Activated CD4-positive, alpha-beta T cell treated with anti-CD3 and anti-CD28 coated beads for 24 hours (primary cell): ENCODE measurements at places on chromosomes 2 and 18.

GRCh38 chr2:216002693-216003092 lies 10.7 kb downstream of the MREG start:
- no peak for DNase-seq

- no peak for DNase-seq
Observed at GRCh38 chr2:100814453-100814852, 5.5 kb upstream of the NPAS2 start.

DNA sequence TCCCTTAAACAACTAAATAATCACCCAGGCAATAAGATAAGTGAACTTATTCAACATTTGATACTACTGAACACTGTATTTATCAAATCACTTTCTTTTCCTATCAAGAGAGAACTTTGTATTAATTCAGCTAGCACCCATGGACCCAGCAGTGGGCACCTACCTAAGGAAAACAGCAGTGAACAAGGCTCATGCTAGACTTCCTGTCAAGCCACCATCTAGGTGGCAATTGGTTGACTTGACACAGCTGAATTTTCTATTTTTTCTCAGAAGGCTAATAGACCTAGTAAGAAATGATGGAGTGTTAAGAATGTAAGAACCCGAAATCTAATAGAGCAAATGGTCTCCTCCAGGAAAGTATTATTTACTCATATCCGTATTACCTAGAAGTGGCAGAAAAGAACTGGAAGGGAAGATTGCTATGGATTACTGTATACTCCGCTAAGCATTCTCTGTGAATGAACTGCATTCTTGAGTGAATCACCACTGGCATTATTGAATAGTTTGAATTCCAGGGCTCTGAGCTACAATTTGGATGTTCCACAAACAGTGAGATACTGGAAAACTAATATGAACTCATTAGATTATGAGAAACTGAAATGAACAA lies 988.2 kb upstream of the CDH2 start:
- no peak for DNase-seq

GRCh38 chr2:146867477-146867986 lies 977.3 kb upstream of the ACVR2A start:
- DNase-seq = no peak

- DNase-seq = no peak
Observed at GRCh38 chr2:20054119-20054518, 2.7 kb upstream of the LAPTM4A start.

GRCh38 chr18:79869591-79870300 lies 72.0 kb downstream of the KCNG2 start:
- no peak for DNase-seq

DNA sequence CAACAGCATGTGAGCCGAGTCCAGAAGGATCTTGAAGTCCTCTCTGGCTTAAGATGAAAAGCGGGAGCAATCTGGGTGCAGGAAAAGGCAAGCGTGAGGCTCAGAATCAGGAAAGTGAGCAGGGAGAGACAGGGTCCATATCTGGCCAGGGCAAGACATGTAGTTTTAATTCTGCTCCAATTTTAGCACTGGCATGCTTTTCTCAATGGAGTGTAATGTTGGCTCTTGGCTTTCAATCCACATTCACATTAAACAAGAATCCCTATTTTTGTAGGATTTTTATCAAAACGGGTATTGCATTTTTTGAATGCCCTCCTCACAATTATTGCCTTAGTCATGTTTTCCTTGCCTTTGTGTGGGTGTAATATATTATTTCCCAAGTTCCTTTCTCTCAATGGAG lies 6.0 kb downstream of the SPATA3 start:
- DNase-seq = no peak

DNA sequence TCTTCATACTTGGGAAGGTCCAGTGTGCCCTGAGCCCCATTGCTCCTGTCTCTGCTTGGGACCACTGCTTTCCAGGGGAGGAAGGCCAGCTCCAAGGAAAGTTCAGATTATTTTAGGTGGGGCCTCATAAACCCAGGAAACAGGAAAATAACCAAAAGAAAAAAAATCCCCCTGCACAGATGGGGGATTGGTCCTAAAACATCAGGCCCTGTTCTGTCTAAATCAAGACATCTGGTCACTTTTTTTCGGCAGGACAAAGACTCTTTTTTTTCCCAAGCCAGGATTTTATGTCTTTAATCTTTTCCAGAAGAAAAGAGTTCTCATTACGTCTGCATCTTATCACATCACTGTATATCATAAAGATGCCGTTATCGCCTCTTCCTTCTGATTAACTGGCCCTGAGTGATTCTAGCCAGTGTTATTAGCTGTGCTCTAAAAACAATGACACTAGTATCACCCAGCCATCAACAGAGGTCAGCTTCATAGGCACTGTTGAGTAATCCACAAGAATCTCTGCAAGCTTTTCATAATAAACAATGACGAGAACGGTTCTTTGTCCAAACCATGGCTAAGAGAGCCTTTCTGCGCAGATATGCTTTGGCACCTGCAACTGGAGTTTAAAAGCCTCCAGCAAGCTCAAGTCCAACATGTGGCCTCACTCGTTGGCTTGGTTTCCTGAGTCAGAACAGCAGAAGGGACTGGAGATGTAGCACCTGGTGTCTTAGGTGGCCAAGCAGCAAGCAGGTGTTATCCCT lies 138.2 kb downstream of the VAPA start:
- DNase-seq = no peak

GRCh38 chr2:222057347-222058073 lies 241.3 kb downstream of the PAX3 start:
- no peak for DNase-seq

GRCh38 chr2:175585496-175585895 lies 404.0 kb upstream of the ATP5MC3 start:
- no peak for DNase-seq

DNA sequence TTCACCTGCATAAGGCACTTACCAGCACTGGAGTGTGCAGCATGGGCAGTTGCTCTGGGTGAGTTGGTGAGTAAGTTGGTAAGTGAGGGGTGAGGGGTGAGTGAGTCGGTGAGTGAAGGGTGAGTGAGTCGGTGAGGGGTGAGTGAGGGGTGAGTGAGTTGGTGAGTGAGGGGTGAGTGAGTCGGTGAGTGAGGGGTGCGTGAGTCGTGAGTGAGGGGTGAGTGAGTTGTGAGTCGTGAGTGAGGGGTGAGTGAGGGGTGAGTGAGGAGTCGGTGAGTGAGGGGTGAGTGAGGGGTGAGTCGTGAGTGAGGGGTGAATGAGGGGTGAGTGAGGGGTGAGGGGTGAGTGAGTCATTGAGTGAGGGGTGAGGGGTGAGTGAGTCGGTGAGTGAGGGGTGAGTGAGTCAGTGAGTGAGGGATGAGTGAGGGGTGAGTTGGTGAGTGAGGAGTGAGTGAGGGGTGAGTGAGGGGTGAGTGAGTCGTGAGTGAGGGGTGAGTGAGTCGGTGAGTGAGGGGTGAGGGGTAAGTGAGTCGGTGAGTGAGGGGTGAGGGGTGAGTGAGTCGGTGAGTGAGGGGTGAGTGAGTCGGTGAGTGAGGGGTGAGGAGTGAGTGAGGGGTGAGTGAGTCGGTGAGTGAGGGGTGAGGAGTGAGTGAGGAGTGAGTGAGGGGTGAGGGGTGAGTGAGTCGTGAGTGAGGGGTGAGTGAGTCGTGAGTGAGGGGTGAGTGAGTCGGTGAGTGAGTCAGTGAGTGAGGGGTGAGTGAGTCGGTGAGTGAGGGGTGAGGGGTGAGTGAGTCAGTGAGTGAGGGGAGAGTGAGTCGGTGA lies 17.1 kb downstream of the THAP4 start:
- no peak for DNase-seq

DNA sequence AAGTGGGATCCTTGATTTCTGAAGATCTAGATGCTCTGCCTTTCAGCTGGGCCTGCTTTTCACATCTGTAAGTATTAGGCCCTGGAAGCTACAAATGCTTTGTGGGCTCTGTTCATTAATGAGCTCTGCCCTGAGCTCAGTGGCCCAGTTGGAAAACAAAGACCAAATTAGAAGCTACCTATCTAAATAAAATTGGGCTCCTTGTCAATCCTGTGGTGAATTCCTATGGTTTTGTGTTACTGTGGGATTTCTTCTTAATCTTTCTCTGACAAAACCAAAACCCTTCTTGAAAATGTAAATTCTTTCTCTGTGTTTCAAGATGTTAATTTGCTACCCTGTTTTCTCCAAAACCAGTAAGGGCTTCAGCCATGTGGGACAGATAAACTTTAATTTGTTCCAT lies 219.0 kb upstream of the HS6ST1 start:
- DNase-seq = no peak

- no peak for DNase-seq
Observed at GRCh38 chr2:198863655-198864054, 594.1 kb downstream of the SATB2 start.

- no peak for DNase-seq
Observed at GRCh38 chr2:85255813-85256594, 71.8 kb downstream of the TGOLN2 start.

- DNase-seq = no peak
Observed at GRCh38 chr18:64718808-64719207, 569.9 kb upstream of the LINC00305 start.

- DNase-seq = no peak
Observed at GRCh38 chr2:98346311-98347236, at the start of gene CNGA3. TSS of gene CNGA3 (plus strand) at chr2:98346456. CDS start at chr2:98369976, 23,520 bp downstream.

GRCh38 chr2:665340-666073 lies 11.7 kb downstream of the TMEM18 start:
- DNase-seq = no peak

DNA sequence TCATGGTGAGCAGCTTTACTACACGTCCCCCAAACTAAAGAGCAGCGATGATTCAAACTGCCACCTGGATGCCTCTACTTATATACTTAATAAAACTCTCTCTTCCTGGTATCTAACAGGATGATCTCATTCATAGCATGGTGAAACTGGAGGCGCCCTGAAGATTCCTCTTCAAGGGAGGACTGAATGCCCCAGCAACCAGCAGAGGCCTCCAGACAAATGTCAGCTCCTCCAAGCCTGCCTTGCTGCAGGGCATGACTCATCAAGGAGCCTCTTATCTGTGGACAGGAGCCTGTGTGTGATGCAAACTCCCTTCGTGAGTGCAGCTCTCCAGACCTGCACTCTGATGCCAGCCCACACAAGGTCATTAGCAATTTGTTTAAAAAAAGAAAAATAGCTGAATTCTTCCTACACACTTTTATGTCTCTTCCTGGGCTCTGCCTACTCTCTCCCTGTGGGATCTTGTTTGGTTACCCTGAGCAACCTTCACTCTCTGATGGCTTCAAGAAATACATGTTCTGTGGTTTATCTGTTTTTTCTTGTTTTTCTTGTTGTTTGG lies 30.2 kb downstream of the LONRF2 start:
- DNase-seq = peak; percentile 14

GRCh38 chr2:164187121-164187520 lies 434.2 kb downstream of the GRB14 start:
- no peak for DNase-seq

DNA sequence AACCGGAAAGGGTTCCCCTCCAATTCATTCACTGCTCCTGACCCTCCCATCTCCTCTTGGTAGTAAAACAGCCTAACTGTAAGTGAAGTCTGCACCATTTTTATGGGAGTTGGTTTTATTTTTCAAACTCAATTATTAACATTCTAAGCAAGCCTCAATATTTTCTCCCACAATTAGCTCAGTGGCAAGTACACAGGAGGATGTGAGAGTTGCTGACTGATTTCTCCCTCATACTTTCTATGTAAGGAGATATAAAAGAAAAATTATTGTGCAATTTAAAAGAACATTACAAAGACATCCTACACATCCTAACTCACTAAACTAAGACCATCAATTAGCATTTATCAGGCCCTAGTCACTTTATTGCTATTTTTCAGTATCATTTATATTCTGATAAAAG lies 73.9 kb downstream of the PIAS2 start:
- DNase-seq = no peak

DNA sequence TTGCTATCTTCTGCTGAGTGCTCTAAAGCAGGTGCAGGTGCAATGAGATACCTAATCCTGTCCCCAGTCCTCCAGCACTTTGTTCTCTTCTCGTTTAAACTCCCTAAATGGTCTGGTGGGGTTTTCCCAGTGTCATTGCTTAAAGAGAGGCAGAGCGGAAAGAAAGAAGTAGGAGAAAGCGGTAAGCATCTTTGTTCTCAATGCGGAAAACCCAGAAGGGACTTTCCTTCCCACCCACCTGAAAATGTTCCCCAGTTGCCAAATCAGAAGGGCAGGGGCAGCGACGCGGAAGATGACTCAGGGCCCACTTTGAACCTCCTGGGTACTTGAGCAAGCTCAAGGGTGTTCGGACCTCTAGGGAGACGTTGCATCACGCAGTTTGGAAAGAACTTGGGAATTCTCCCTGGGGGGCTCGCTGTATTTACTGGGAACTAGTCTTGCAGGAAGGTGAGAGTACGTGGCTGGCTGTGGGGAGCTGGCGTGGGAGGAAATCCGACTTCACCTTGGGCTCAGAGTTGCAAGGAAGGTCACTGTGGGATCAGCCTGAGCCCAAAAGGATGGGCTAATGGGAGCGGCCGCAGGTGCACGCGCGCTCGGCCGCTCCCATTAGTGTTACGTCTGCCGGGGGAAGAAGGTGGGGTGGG lies 589 bp upstream of the SGPP2 start:
- peak; percentile 33 for DNase-seq

DNA sequence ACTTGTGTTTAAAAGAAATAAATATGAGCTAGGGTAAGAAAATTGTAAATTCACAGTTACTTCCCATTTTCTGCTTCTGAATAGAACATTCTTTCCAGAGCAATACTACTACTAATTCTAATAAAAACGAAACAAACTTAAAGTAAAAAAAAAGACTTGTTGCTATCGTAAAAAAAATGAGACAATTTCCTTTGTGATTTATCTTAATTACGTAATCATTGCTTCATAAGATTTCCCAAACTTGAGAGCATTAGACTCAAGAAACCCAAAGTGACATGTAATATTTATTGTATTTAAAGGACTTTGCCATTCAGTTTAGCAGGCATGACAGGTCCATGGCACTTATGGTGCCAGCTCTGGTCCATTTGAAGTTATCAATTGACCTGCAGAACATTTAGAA lies 153.8 kb downstream of the AQP4 start:
- no peak for DNase-seq

DNA sequence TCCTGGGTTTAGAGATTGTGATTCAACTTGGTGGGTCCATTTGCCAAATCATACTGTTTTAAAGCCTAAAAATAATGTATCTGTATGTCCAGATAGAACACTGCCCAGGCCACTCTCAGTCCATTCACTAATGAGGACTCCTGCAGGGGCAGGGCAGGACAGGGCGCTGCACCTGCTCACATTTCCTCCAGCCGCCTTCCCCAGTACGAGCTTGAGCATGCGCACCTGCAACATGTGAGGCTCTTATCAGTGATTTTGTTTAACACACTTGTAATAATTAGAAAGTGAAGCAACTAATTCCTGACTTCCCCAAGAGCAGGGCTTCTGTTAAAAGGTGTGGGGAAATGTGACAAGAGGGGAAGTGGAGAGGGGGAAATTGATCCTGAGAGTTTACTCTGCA lies 89.7 kb downstream of the AFF3 start:
- DNase-seq = no peak

- DNase-seq = no peak
Observed at GRCh38 chr2:64448041-64448426, 5.9 kb upstream of the LGALSL start.
